ENCODE measurements at places on chromosomes 5 and 9. TPM values are rescaled to one million over a fixed set of nuclear protein-coding genes. Genes with fewer than 3 reads are reported as not detected.

The PCDHGC5 gene
- not detected for total RNA-seq

The PCDHGA11 gene
- total RNA-seq: 0.22 TPM

The PRUNE2 gene
- not detected for total RNA-seq

The SCGB3A2 gene
- total RNA-seq: not detected

The TLX3 gene
- total RNA-seq: not detected

The AFAP1L1 gene
- 0.76 TPM for total RNA-seq

The KIF4B gene
- total RNA-seq: 0.10 TPM

The SMIM33 gene
- not detected for total RNA-seq
